ENCODE measurements at places on chromosomes 4 and X. TPM values are rescaled to one million over a fixed set of nuclear protein-coding genes. Genes with fewer than 3 reads are reported as not detected.

The IL2RG gene
- total RNA-seq: 46.0 TPM

The REPS2 gene
- 22.7 TPM for total RNA-seq

The PASD1 gene
- total RNA-seq: not detected

The NXF2B gene
- total RNA-seq: not detected

The GRIA2 gene
- not detected for total RNA-seq

The IQCM gene
- 5.2 TPM for total RNA-seq

The GAGE2A gene
- total RNA-seq: not detected

The RBMXL3 gene
- total RNA-seq: not detected

The GYG2 gene
- total RNA-seq: 12.8 TPM
